ENCODE measurements at places on chromosomes 6 and 20.

- DNase-seq, result no peak
Measured at GRCh38 chr6:92147246-92147645, 1272.1 kb downstream of the EPHA7 start.

DNA sequence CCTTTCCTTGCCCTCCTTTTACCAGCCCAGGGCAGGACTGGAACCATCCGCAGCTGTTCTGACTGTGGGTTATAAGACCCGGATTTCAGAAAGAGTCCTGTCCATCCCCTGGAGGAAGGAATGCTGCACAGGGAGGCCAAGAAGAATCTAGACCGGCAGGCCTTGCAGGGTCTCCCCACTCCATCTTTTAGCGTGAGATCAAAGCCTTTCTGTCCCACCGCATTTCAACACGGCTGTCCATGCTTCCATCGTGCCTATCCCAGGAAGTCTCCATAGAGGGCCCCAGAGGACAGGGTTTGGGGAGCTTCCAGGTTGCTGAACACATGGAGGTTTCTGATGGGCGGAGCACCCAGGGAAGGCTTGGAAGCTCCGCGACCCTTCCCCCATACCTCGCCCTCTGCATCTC lies 79.3 kb upstream of the AGPAT4 start:
- DNase-seq, result peak; percentile 16

DNA sequence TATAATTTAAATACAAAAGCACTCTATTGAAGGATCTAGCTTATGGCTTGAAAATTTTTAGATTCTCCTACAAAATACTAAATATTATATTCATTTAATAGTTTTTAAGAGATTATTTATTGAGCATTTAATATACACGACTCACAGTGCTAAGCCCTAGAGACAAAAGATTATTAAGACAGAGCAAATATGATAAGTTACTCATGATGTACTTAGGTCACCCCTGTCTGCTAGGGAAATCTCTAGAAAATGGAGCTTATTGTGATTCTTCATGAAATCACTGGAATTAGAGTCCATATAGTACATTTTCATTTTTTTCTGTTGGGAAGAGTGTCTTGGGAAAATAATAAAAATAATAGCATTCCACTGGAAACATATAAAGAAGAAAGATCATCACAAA lies 37.8 kb downstream of the BEND6 start:
- no peak for DNase-seq

DNA sequence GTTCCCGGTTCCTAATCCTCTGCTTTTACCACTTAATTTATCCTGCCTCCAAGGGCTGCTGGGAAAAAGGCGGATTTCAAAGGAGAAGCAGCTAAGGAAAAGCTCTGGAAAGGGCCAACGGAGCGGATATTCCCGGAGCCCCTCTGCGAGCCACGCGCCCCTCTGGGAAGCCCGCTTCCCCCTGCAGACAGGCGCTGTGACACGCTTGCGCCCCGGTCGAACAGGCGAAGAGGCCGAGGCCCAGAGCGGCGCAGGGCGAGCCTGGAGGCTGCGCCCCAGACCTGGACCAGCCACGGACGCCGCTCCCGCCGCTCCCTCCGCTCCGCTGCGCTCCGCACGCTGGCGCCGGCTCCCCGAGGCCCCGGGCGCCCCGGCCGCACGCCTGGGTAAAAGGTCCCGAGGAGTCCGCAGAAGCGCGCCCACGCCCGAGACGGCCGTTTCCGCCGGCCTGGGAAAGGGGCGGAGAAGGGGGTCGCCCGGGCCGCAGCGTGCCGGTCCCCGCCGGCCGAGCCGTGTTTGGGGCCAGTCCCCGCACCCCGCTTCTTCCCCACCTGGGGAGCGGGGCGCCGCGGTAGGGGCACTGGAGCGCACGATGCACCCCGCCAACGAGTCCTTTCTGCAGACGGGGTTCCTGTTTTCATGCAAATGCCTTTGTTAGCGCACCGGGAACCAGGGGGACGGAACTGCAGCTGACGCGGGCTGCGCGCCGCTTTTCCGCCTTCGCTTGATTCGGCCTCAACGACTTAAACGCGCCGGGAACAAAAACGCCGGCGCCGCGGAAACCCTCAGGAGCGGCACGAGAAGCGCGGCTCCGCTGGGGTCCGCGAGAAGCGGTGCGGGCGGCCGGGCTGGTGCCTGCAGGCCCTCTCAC lies 91.9 kb upstream of the SIRPA start:
- peak; percentile 67 for DNase-seq

GRCh38 chr6:123529843-123530242 lies 106.9 kb downstream of the TRDN start:
- no peak for DNase-seq

DNA sequence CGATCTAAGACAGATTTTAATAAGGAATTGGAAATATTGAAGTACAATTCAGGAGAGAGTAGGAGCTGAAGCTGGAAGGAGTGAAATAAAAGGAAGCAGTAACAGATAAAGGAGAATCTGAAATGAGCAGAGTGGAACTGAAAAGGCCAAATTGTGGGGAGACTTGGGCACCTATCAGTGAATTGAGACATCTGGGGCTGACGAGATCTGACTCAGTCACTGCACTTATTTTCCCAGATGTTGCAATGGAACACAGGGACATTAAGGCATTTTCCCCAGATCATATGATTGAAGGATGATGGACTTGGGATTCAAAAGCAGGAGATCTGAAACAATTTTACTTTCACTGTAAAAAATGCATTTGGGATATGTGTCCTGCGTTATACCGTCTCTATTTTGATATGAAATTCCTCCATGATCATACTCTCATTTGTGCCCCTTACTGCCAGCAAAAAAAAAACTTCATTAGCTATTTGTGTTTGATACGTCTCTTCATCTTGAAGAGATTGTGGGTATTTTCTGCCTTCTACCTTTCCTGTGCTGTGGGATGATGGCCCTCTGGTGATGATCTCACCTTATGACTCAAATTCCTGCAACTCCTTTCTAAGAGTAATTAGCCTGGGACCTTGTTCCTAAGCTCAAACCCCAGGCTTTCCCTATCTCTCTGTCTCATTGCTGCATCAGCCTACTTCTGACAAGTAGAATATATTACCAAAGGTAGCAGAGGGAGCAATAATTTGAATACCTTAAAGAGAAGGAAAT lies 278.5 kb upstream of the MAN1A1 start:
- peak; percentile 31 for DNase-seq

DNA sequence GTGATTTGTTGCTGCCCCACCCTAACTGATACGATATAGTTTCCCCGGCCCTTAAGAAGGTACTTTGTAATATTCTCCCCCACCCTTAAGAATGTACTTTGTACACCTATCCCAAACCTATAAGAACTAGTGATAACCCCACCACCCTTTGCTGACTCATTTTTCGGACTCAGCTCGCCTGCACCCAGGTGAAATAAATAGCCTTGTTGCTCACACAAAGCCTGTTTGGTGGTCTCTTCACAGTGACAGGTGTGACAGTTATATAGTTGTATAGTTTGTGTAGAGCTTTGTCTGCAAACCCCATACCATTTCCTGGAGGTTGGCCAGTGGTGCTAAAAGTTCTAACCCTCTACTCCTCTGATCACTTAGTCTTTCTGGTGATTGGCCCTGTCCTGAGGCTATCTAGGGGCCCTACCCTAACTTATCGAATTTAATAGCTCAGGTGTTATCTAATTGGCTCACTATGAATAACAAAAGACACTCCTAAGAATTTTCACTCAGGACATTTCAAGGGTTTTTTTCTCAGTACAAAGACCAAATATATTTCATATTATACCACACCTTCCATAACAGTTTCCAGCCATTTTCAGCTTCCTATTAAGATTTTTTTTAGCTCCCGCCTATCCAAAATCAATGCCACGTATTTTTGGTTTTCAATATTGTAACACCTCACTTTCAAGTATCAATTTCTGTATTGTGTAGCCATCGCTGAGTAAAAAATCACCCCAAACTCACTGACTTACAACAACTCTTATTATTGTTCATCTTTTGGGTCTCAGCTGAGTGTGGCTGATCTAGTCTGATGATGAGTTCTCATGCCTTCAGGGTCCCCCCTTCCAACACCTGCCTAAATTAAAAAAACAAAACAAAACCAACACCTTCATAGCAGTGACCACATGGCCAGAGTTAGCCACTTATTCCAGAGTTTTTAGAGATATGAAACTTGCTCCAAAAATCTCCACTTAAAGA lies 9.8 kb upstream of the BTN1A1 start:
- DNase-seq, result no peak

Data from fibroblast of pulmonary artery (primary cell).